ENCODE measurements at places on chromosomes 7 and 10.

GRCh38 chr10:122113161-122113944 is 124.4 kb downstream of the TACC2 start:
- no peak for DNase-seq

DNA sequence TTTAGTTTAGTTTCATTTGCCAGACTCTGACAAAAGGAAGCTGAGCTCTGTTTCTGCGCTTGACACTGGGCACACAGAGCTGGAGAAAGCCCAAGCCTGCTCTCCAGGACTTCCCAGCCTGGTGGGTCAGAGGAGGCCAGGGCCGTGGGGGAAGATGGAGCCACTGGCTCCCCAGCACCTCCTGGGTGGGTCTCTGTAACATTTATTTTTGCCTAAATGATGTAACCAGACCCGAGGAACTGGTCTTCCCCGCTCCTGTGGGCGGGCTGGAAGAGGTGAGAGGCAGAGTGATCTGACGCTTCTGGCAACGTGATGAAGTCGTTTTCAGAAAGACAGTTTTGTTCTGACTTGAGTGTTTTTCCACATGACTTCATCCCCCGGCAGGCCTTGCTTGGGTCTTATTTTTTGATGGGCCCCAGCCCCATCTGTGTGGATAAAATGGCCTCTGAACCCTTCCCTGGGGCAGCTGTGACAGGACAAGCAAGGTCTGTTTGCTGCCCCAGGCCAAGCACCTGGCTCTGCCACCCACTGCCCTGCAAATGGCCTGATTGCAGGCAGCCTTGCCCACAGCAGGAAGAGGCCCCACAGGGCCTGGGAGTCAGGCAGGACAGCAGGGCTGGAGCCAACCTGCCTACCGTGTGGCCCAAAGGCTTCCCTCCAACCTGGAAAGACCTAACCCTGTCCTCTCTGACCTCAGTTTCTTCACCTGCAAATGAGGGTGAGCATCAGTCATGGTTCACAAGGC is 304.9 kb upstream of the ZMIZ1 start:
- peak; percentile 94 for DNase-seq

GRCh38 chr7:151425670-151426440 is 14.1 kb downstream of the CRYGN start:
- DNase-seq = no peak

DNA sequence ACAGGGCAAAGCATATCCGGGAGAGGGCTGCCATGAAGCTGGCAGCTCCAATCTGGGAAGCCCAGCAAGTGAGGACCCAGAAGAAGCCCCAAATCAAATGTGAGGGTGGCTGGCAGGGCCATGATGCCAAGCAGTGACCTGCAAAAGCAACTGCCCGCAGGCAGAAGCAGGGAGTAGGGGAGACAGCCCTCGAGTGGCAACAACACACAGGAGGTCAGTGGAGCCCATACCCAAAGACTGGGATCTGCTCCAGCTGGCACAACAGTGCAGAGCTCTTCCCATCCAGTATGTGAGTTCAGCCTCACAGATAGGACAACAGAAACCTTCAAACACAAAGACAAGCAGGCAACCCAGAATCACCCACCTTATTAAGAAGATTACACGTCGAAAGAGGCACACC is 45.0 kb downstream of the GRID1 start:
- DNase-seq = no peak

DNA sequence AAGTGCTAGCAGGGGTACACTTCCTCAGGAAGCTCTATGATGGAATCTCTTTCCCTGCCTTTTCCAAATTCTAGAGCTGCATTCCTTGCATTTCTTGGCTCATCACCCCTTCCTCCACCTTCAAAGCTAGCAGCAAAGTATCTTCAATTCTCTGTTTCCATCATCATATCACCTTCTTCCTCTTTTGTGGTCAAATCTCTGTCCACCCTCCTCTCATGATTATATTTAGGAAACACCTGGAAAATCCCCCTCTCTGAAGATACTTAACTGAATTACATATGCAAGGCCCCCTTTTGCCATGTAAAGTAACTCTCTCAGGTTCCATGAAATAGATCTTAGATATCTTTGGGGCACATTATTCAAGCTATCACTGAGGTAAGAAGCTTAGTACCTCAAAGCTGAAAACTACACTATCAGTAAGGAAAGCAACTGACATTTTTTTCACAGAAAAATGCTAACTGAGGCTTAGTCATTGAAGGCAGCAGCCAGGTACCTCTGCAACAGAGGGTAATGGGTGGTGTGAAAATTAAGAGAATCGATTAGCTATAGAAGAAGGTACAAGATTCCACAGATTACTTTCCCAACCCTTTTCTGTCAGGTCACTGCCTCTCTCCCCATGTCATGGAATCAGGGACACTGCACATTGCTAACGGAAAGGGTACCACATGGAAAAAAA is 197.3 kb downstream of the MACC1 start:
- no peak for DNase-seq

DNA sequence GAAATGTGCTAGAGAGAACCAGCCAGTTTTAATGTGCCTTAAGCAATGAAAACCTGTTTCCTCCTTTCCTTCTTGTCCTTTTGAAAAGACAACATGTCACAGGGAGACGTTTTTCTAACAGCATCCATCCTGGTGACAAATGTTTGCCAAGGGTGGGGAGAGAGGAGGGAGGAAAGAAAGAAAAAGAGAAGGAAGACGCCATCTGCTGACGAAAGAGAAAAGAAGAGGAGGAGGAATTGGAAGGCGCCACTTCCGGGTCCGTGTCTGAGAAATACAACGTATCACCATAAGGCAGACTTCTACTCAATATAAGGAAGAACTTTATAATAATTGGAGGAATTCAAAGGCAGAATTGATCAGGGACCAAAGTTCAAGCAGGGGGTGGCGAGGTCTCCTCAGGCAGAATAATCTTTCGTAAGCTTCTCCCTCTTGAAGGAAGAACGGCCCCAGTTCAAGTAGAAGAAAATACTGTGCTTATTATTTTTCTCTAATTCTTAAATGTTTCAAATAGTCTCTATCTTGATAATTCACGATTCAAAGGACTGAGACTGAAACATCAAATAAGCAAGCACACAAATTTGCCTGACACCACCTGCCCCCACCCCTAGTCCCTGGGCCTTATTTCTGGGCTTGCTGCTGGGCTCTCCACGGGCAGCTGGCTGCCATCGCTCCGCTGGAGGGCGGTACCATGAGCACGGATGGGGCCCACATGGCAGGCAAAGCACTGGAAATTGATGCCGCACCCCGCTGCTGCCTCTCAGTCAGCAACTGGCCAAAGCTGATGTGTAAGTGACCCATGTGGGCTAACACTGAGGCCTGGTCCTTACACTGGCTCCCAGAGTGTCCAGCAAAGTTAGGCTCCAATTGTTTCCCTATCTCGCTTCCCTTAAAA is 273.7 kb upstream of the KLF14 start:
- DNase-seq = peak; percentile 76

- peak; percentile 38 for DNase-seq
These were observed 38.1 kb downstream of the GDI2 start for GRCh38 chr10:5774987-5775620.

DNA sequence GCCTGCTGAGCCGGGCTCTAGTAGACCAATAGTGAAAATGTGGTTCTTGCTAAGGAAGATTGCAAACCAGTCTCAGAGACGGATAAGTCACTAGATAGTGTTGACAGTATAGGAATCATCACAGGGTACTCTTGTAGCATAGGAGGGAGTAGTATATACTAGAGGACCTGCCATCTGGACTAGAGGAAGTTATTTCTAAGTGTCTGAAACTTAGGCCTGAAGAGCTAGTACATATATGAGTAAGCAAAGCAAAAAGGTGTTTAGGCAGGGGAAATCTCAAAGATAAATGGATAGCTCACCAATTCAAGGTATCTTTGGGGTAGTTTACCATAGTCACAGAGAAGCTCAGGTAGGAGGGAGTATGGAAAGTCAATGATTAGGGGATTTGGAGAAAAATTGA is 428.1 kb downstream of the CNTNAP2 start:
- DNase-seq = no peak

- no peak for DNase-seq
These were observed 162.5 kb downstream of the MAGI2 start for GRCh38 chr7:79290841-79291497.

GRCh38 chr7:129017933-129018538 is 36.9 kb downstream of the TNPO3 start:
- no peak for DNase-seq

DNA sequence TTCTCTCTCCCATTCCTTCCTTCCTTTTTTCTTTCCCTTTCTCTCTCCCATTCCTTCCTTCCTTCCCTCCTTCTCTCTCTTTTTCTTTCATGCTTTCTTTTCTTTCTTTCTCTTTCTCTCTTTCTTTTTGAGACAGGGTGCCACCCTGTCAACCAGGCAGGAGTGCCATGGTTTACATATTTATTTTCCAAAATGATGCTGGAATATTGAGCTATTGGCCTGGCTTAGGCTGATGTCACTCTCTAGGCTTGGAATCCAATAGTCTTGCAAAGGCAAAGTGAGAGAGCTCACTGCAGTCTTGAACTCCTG is 159.1 kb downstream of the BAMBI start:
- no peak for DNase-seq

- DNase-seq = no peak
These were observed 209.1 kb downstream of the BICC1 start for GRCh38 chr10:58721601-58722281.

GRCh38 chr7:40850017-40850416 is 715.2 kb downstream of the SUGCT start:
- DNase-seq = no peak

DNA sequence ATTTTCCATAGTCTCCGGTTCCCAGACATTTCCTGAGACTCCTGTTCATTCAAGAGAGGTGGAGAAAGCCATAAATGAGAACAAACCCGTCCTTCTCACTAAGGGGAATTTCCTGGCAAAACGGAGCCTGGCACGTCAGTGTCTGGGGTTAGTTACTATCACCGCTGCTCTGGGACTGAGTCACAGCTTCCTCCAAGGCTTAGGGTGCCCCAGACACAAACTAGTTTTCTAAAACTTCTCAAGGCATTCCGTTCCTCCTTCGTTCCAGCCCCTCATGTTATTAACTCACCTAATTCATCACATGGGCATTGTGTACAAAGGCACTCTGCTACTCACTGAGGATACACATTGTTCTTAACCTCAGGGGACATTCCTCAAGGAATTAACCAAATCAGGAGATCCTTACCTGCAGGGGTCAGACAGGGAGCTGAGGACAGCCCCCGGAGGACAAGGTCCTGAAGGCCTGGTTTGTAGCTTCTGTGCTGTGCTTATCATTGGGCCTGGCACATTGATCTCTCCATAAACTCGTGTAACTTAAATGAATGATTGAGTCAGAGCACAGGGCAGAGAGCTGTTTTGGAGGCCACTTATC is 103.0 kb upstream of the KLF6 start:
- peak; percentile 91 for DNase-seq

- no peak for DNase-seq
These were observed 25.5 kb downstream of the HELLS start for GRCh38 chr10:94571081-94571480.

DNA sequence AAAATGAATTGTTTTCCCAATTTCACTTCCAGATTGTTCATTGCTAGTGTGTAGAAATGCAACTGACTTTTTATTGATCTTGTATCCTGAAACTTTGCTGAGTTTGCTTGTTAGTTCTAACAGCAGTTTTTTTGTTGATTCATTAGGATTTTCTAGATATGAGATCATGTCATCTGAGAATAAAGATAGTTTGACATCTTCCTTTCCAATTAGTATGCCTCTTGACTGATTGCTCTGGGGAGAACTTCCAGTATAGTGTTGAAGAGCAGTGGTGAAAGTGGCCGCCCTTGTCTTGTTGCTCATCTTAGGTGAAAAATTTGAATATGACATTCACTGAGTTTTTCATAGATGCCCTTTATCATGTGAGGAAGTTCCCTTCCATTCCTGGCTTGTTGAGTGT is 11.9 kb upstream of the SUN1 start:
- no peak for DNase-seq

DNA sequence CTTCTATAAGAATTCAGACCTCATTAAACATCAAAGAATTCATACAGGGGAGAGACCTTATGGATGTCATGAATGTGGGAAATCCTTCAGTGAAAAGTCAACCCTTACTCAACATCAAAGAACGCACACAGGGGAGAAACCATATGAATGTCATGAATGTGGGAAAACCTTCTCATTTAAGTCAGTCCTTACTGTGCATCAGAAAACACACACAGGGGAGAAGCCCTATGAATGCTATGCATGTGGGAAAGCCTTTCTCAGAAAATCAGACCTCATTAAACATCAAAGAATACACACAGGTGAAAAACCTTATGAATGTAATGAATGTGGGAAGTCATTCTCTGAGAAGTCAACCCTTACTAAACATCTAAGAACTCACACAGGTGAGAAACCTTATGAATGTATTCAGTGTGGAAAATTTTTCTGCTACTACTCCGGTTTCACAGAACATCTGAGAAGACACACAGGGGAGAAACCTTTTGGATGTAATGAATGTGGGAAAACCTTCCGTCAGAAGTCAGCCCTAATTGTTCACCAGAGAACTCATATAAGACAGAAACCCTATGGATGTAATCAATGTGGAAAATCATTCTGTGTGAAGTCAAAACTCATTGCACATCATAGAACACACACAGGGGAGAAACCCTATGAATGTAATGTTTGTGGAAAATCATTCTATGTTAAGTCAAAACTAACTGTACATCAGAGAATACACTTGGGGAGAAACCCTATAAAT is 24.1 kb downstream of the ZNF37A start:
- DNase-seq = no peak

GRCh38 chr7:114917211-114917839 is 4.6 kb upstream of the MDFIC start:
- peak; percentile 47 for DNase-seq

- no peak for DNase-seq
These were observed 118.0 kb upstream of the RHOBTB1 start for GRCh38 chr10:61061923-61062504.

GRCh38 chr7:100342765-100343164 is 15.2 kb upstream of the PILRB start:
- DNase-seq = no peak

DNA sequence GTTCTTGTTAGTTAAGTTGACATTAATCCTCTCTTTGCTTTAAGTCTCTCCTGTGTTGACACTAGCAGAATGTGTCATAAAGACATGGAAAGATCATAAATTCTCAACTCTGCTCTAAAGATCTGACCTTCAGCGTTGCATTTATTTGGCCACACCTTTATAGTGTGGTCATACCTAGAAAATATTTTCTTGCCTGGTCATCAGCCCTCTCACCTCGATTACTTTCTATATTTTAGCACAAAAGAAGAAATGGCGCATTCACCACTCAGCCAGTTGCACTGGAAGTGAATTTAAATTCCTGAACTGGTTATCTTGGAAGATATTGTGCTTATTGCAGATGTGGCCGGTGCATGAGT is 96.7 kb upstream of the PDCD4 start:
- DNase-seq = no peak

DNA sequence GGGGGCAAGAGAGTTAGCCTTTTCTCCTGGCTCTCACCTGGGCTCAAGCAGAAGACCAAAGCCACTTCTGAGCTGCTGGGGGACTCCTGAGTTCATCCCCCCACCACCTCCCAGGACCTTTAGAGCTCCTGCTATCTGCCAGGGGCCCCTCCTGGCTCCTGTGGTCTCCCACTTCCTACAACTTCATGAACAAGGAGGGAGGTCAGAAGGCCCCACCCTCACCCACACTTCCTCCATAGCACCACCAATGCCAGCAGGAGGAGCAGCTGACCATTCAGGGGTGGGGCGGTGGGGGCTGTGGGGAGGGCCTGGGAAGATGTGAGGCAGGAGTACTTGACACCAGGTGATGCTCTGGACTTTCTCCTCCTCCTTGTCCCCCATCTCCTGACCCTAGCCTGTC is 32.6 kb upstream of the ADCYAP1R1 start:
- no peak for DNase-seq
